ENCODE measurements at places on chromosomes 1 and 21.

GRCh38 chr1:246160905-246161304 lies 346.2 kb downstream of the SMYD3 start:
- no peak for DNase-seq

DNA sequence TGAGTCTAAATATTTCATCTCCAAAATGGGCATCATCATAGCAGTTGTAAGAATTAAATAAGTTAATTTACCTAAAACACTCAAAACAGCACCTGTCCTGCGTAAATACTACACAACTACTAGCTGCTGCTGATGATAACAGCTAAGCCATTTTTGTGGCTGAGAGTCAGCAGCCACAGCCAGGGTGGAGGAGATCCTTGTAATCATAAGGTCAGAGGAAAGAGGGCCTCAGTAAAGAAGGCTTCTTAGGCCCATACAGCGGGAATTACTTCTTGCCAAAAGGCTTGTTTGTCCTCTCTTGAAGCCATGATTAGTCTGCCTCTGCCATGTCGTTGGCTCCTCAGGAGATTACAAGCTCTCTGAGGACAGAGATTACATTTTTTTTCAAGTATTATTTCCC lies 245.0 kb downstream of the FGGY start:
- peak; percentile 35 for DNase-seq

DNA sequence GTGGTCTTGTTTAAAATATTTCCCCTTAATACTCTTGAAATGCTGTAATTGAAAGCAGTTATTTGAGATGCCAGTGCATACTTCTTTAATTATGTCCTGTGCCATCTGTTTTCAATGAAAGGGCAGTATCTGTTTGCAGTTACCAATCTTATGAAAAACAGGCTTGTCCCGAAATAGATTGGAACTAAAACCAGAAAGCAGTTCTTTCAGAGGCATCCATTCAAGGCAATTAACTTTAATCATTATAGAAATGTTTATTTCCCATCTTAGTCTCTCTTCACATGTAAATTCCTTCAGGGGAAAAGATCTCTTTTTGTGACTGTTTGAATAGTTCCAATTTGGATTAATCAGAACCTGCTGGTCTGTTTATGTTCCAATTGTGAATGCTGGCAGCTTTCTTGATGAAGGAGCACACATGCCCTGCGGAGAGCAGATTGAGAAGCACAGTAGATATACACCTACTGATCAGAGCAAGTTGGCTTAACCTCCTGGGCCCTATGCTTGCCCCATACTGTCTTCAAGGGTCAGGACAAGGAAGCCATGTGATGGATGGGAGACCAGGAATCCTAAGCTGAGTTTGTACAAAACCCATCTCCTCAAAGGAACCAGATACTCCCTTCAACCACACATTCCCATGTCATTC lies 41.6 kb upstream of the MROH9 start:
- DNase-seq, result no peak

DNA sequence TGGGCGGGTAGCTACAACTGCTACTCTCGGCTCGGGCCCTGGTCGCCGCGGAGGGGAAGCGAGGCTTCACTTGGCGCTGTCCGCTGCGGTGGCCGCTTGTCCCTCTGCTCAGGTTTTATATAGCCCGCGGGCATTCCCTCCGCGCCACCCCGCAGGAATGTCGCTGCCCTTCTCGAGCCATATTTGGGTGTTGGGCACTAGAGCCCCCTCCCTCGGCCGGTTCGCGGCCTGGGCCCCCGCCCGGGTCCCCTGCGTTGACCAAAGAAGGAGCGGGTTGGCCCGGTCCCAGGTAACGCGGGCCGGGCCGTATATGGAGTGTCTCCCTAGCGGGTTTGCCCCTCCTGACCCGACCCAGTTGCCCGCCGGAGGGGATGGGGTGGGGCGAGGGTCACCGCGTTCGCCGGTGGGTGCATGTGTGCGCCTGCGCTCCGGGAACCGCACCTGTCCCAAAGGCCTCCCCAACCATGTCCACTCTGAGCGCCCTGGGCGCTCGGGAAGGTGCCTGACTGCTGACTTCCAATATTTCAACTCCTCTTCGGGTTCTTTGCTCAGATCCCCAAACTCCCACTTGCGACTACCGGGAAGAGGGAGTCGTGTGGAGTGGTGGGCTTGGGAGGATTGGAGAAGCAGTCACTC lies at the start of gene ACTA1:
ACTA1 (minus strand) TSS at position 90 of the 636 bp plus-strand sequence. CDS start 979 bp downstream, outside the sequence.
- no peak for DNase-seq

GRCh38 chr1:113390871-113391648 lies 745 bp downstream of the MAGI3 start:
- DNase-seq, result no peak

DNA sequence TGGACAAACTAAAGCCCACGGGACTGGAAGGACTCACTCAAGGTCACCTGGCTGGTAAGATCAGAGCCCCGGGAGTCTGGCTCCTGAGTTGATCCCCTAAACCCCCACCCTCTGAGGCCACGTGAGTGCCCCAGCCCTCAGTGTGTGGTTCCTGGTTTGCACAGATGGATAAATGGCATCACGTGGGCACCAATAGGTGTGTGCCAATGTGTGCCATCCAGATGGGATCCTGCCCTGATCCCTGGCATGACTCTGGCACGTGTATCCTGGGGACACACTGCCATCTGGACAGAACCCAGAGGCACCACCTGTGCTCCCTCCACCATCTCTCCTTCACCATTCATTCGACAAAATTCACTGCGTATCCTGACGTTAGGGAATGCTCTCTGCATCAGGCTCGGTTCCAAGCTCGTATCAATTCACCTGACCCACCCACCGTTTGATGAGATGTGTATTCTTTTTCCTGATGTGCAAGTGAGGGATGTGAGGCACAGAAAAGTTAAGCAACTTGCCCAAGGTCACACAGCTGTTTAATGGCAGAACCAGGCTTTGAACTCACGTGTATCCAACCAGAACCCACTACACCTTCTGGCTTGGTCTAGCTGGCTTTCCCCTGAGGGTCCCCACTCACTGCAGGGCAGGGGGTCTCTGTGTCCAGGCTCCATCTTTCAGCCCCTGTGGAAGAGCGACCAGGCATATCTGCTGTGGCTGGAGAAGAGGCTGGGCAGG lies 49.8 kb upstream of the PAX7 start:
- DNase-seq, result no peak

DNA sequence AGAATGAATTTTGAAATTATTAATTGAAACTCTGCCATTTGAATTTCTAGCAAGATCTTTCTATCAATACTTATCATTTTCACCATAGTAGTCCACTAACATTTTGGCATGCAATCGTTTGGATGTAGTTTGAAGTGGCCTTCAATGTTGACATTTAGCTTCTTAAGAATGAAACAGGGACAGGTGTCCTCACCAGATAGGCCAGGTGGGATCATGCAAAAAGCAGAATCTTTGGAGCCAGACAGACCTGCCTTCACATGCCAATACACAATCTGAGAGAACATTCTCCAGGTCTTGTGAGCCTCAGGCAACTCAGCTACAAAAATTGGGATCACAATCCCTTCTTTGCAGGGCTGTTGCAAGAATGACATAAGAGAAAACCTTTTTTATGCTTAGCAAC lies 18.3 kb upstream of the HSPA13 start:
- DNase-seq, result no peak

GRCh38 chr1:219072329-219072728 lies 101.3 kb upstream of the LYPLAL1 start:
- no peak for DNase-seq

GRCh38 chr1:231628207-231628876 lies 1.8 kb downstream of the DISC1 start:
- DNase-seq, result peak; percentile 37

GRCh38 chr1:172640111-172640510 lies 18.8 kb upstream of the FASLG start:
- peak; percentile 42 for DNase-seq

DNA sequence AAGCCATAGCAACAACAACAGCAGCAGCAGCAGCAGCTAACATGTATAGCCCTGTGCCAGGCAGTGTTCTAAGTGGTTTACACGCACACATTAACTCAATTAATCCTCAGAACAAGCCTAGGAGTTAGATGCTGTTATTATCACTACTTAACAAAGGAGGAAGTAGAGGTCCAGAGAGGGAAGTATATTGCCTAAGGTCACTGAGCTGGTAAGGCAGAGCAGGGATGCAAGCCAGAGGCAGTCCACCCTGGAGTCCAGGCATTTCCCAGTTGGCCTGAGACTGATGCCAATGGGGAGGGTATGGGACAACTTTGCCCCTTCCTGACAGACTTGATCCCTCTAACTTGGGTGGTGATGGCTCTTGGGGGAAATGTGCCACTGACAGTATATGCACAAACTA lies 6.8 kb downstream of the CDC14A start:
- DNase-seq, result no peak

DNA sequence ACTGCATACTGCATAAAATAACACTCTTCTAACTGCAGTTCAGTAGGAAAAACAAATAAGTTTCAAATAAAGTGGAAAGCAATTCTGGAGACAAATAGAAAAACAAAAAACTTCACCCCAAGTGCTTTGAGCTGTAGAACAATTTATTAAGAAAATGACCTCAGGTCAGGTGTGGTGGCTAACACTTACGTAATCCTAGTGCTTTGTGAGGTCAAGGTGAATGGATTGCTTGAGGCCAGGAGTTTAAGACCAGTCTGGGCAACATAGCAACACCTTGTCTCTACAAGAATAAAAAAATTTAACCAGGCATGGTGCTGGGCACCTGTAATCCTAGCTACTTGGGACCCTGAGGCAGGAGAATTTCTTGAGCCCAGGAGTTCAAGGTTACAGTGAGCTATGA lies 5.0 kb upstream of the PPT1 start:
- no peak for DNase-seq
